ENCODE measurements at places on chromosomes 16 and 17. TPM values are rescaled to one million over a fixed set of nuclear protein-coding genes. Genes with fewer than 3 reads are reported as not detected.

Gene KRTAP2-3
- total RNA-seq = not detected

- peak; percentile 29 for DNase-seq
Measured at GRCh38 chr17:41967141-41967920, 736 bp downstream of the CNP start.

DNA sequence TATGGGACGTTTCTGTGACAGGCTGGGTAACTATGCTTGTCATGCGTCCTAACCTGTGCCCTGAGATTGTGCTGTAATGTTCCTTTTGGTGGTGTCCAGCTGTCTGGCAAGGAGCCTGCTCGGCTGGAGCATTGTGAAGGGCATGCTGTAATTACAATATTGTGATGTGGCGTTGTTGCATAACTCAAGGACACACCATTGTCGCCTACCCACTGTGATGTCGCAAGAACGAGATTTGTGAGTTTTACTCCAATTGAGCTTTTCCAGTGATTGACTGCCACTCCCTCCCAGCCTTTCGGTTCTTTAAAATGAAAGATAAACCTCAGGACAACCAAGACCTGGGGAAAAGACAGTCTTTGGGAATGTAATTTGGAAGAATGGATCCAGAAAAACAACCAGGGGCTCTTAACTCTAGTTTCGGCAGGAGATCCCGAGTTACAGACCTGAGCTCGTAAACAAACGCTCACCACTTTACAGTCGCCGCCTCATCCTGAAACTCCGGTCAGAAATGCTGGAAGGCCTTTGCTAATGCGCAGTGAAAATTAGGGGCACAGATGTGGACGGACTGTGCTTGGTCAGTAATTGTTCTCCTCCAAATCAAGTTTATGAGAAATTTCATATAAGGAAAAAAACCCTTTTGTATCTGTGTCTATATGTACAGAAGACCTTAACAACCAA is 1.3 kb downstream of the ZNF750 start:
- DNase-seq = no peak

DNA sequence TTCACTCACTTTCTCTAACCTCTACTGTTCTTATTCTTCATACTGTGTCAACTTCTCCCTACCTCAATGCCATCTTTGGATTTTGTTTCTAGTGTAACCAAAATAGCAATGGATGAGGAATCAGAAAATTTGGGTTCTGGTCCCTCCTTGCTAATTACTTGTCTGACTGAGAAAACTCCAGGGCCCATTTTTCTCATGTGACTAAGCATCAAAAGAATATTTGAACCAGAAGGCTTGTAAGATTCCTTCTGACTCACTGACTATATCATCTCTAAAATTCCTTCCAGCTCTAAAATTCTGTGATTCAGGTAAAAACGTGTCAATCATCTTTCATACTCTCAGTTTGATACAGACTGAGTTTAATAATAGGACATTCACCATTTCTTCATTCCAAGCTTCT is 57.9 kb downstream of the BRIP1 start:
- DNase-seq = no peak

DNA sequence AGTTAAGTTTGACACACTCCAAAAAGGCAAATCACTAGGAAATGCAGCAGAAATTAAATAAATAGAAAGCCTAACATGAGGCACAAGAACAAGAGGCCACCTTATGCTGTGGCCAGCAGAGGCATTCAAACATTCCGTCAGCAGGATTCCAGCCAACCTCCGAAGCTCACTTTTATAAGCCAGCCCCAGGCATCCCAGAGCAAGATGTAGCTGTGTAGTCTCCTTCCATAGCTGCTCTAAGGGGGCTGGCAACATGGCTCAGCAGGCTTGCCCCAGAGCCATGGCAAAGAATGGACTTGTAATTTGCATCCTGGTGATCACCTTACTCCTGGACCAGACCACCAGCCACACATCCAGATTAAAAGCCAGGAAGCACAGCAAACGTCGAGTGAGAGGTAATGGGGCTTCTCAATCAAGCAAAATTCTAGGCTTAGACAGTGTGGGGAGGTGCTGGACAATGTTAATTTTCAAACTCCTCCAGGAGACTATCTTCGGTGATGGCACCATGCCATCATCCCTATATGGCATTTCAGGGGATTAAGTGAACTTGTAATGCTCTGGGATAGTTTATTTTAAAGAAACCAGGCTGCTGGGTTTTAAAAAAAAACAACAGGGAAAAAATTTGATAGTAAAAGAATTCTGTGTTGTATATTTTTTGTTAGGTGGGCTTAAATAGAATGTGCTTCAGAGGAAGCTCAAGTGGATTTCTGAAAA is at the start of gene CLEC3A:
Gene CLEC3A, plus strand, starts transcription at position 202 of the 714 bp plus-strand sequence. Its CDS starts 79 bp downstream, at position 281.
- no peak for DNase-seq

GRCh38 chr17:45837603-45838002 is 7.1 kb upstream of the SPPL2C start:
- DNase-seq = no peak

GRCh38 chr16:25253322-25253721 is 4.3 kb downstream of the ZKSCAN2 start:
- no peak for DNase-seq
